ENCODE measurements at places on chromosomes 7 and 10. TPM values are rescaled to one million over a fixed set of nuclear protein-coding genes. Genes with fewer than 3 reads are reported as not detected.

AKR1C8 gene
- total RNA-seq, result not detected

OR2A12 gene
- total RNA-seq, result not detected

WEE2 gene
- 0.13 TPM for total RNA-seq

RARRES2 gene
- total RNA-seq, result 0.51 TPM

MEST gene
- total RNA-seq, result 0.64 TPM

CRYGN gene
- total RNA-seq, result not detected

SFR1 gene
- 3.5 TPM for total RNA-seq

PDE6C gene
- total RNA-seq, result not detected

FAS gene
- 5.8 TPM for total RNA-seq

ADAMTS14 gene
- not detected for total RNA-seq

MINDY4 gene
- total RNA-seq, result 1.3 TPM

ARHGEF35 gene
- total RNA-seq, result 0.13 TPM

BAZ1B gene
- total RNA-seq, result 37.3 TPM

FKBP6 gene
- not detected for total RNA-seq

WNT16 gene
- not detected for total RNA-seq

FAM180A gene
- not detected for total RNA-seq

CALU gene
- 208 TPM for total RNA-seq

PILRA gene
- total RNA-seq, result not detected

CDNF gene
- total RNA-seq, result 0.38 TPM

NXPH1 gene
- total RNA-seq, result not detected

EPDR1 gene
- total RNA-seq, result 1.6 TPM
